Stomach (tissue), 19 donors: ENCODE measurements at places on chromosomes 2 and 18.

- H3K27ac ChIP-seq = peak overlapping the region; percentile 55
- H3K36me3 ChIP-seq = peaks cover 16% of the 10 kb centered on the region
- H3K4me3 ChIP-seq = no peak overlapping the region
- peaks cover 20% of the 10 kb centered on the region for H3K4me1 ChIP-seq
Measured at GRCh38 chr2:65320042-65320725, 92.6 kb downstream of the ACTR2 start.

- H3K27ac ChIP-seq = no peak overlapping the region
- no peak overlapping the region for H3K4me3 ChIP-seq
- H3K36me3 ChIP-seq = no peaks in the 10 kb centered on the region
- DNase-seq = peak; percentile 41
- no peaks in the 10 kb centered on the region for H3K4me1 ChIP-seq
Measured at GRCh38 chr18:51621113-51621863, 423.8 kb upstream of the MEX3C start.

DNA sequence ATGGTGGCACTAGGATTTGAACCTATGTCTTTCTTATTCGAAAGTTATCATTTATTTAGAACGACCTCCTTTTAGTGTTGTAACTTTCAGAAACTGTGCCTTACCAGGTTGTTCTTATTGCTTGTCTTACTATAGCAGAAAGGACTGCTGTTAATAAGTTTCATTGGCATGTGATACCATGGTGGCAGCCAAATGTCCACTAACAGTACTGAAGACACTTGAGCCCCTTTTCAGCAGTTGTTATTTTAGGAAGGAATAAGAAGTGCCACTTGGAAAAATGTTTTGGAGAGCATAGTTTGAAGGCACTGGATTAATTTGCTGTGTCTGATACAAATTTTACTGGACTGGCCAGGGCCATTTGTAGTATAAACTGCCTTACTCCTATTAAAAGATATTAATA is 37.7 kb downstream of the CEP192 start:
- H3K4me1 ChIP-seq = no peaks in the 10 kb centered on the region
- peaks cover 86% of the 10 kb centered on the region for H3K36me3 ChIP-seq
- H3K4me3 ChIP-seq = no peak overlapping the region
- DNase-seq = no peak
- no peak overlapping the region for H3K27ac ChIP-seq

DNA sequence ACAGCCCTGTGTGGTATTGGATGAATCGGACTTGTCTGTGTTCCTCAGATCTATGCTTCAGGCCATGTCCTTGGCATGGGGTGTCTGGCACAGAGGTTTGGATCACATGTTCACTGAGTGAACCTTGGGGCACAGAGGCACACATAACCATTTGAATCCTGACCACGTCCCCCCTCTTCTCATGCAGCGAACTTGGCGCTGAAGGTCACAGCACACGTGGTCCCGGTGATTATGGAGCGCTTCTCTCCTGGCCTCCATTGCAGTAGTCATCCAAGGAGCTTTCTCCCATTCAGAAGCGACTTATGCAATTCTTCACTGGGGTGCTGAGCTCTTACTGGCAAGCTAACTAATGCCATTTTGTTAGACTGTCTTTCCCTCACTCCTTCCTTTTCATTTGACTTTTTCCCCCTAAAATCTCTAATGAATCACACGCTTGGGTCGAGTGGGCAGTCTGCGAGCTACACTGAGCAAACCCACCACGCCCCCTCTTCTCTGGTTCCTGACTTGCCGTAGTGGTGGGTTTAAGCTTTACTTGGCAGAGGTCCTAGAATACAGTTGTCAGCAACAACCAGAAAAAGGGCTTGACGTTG is 59.4 kb downstream of the KCNG2 start:
- peaks cover 8% of the 10 kb centered on the region for H3K4me1 ChIP-seq
- no peak overlapping the region for H3K4me3 ChIP-seq
- no peak overlapping the region for H3K27ac ChIP-seq

GRCh38 chr18:6200204-6200774 is 214.4 kb downstream of the L3MBTL4 start:
- H3K4me1 ChIP-seq = no peaks in the 10 kb centered on the region
- no peak overlapping the region for H3K4me3 ChIP-seq
- H3K27me3 ChIP-seq = no peaks in the 10 kb centered on the region
- no peak for DNase-seq
- H3K36me3 ChIP-seq = no peaks in the 10 kb centered on the region
- no peak overlapping the region for H3K27ac ChIP-seq

- no peak for DNase-seq
- H3K27ac ChIP-seq = peak overlapping the region; percentile 2
- H3K36me3 ChIP-seq = no peaks in the 10 kb centered on the region
- H3K27me3 ChIP-seq = no peaks in the 10 kb centered on the region
Measured at GRCh38 chr2:106030287-106031268, 163.5 kb downstream of the UXS1 start.

GRCh38 chr2:157466764-157467163 is 22.9 kb upstream of the CYTIP start:
- no peak overlapping the region for H3K4me3 ChIP-seq
- no peak overlapping the region for H3K27ac ChIP-seq
- no peaks in the 10 kb centered on the region for H3K27me3 ChIP-seq
- DNase-seq = no peak
- peaks cover 31% of the 10 kb centered on the region for H3K4me1 ChIP-seq

- no peak overlapping the region for H3K27ac ChIP-seq
- H3K36me3 ChIP-seq = no peaks in the 10 kb centered on the region
- H3K4me1 ChIP-seq = no peaks in the 10 kb centered on the region
- no peaks in the 10 kb centered on the region for H3K27me3 ChIP-seq
- H3K4me3 ChIP-seq = no peak overlapping the region
Measured at GRCh38 chr2:68889021-68889420, 17.8 kb upstream of the BMP10 start.

DNA sequence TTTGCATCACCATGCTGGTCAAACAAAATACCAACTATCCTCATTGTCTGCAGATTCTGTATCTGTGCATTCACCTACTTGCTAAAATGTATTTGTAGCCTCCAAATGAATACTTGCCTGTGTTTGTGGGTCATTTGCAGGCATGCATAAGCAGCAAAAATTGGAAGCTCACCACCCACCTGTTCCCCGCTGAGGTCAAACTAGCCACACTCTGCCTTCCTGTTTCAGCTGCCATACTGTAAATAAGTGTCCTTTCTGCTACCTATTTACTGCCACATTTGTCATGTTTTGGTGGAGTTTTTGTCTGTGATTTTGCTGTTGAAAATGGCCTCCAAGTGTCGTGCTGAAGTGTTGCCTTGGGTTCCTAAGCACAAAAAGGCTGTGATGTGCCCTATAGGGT is 50.0 kb upstream of the ACMSD start:
- H3K4me3 ChIP-seq = no peak overlapping the region

- DNase-seq = no peak
- H3K4me1 ChIP-seq = no peaks in the 10 kb centered on the region
- H3K36me3 ChIP-seq = no peaks in the 10 kb centered on the region
Measured at GRCh38 chr18:5106730-5107129, 90.3 kb downstream of the AKAIN1 start.

DNA sequence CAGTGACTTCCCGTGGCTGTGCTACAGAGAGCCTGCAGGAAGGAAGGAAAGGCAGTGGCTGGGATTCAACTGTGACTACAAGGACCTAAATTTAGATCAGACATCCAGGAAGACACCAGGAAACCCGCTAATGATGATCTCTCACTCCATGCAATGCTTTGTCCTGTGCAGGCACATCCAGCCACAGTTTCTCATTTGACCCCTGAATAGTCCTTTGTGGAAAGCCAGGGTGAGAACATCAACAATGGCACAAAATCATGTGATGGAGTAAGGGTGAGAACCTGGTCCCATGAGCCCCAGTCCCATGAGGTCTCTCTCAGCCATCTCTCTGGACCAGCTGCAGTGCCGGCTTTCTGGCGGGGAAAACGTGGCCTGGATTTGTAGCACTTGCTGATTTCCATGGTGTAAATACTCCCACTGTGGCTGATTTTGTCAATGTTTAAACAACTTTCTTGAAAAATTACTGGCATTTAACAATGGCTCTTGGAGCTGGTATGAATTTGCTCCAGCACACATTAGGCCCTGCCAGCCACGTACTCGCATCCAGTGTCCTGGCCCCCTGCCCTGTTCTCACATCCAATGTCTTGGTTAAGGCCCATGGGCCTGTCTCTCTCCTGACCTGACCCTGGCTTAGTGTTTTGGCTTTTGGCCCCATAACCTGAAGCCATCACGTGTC is 159.0 kb upstream of the HAAO start:
- H3K36me3 ChIP-seq = no peaks in the 10 kb centered on the region
- DNase-seq = no peak
- H3K4me1 ChIP-seq = peaks cover 67% of the 10 kb centered on the region
- peak overlapping the region; percentile 43 for H3K27ac ChIP-seq
- no peak overlapping the region for H3K4me3 ChIP-seq

GRCh38 chr2:172782506-172783164 is 47.0 kb downstream of the RAPGEF4 start:
- H3K27me3 ChIP-seq = no peaks in the 10 kb centered on the region
- H3K4me1 ChIP-seq = peaks cover 7% of the 10 kb centered on the region
- no peak overlapping the region for H3K4me3 ChIP-seq
- no peak overlapping the region for H3K27ac ChIP-seq
- no peaks in the 10 kb centered on the region for H3K36me3 ChIP-seq

- peaks cover 16% of the 10 kb centered on the region for H3K4me1 ChIP-seq
- H3K4me3 ChIP-seq = no peak overlapping the region
- no peaks in the 10 kb centered on the region for H3K27me3 ChIP-seq
- no peaks in the 10 kb centered on the region for H3K36me3 ChIP-seq
Measured at GRCh38 chr2:6975988-6976387, 58.8 kb downstream of the RNF144A start.

DNA sequence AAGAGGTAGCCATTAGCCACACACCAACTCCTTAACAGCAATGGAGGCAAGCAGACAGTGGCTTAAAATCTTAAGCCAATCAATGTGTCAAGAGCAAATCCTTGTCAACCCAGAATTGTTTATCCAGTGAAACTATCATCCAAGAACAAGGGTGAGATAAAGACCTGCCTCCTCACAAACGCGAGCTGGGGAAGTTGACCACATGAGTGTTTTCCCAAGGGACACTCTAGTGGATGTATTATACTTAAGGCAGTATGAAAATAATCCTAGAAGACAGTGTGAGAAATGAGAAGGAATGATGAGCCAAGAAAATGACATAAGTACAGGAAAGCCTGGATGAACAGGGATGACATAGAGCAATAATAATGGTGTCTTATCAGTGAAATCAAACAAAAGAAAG is 209.6 kb downstream of the TWIST2 start:
- DNase-seq = no peak
- H3K4me3 ChIP-seq = no peak overlapping the region
- peaks cover 25% of the 10 kb centered on the region for H3K36me3 ChIP-seq

GRCh38 chr2:237403024-237403882 is 10.7 kb downstream of the COL6A3 start:
- H3K27me3 ChIP-seq = no peaks in the 10 kb centered on the region
- H3K27ac ChIP-seq = no peak overlapping the region
- no peak for DNase-seq
- H3K4me1 ChIP-seq = no peaks in the 10 kb centered on the region
- H3K36me3 ChIP-seq = no peaks in the 10 kb centered on the region

- H3K36me3 ChIP-seq = peaks cover 16% of the 10 kb centered on the region
- peaks cover 69% of the 10 kb centered on the region for H3K4me1 ChIP-seq
- H3K27me3 ChIP-seq = no peaks in the 10 kb centered on the region
- H3K27ac ChIP-seq = peak overlapping the region; percentile 89
Measured at GRCh38 chr2:20617892-20618467, 32.9 kb downstream of the HS1BP3 start.

DNA sequence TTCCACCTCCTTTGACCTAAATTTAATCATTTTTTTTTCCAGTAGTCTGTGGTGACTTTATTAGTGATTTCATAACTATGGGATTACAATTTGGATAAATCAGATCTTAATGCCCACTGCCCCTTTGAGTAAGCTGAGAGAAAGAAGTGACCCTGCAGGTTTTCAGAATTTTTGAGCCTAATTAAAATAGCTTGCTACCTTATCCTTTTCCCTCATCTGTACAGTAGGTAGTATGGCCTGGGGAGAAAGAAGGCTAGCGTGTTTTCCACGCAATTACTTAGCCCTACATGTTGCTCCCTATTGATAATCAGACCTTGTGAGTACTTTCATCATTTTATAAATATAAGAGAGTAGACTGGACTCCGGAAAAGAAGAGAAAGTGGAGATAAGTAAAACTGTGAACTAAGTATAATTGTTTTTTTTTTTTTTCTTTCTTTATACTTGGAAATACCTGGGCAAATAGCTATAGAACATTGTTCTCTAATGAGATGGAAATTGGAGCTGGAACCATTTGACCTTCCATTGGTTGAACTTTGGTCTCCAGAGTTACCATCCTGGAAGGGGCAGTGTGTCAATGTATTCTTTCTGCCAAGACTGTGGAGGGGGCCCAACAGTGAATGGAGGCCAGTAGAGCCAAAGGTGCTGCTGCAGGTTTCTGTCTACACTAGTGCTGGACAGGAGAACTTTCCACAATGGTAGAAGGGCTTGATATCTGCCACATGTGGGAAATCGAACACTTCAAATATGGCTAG is 26.9 kb downstream of the UBE2E3 start:
- H3K36me3 ChIP-seq = no peaks in the 10 kb centered on the region
- no peak overlapping the region for H3K27ac ChIP-seq
- no peak for DNase-seq
- peaks cover 76% of the 10 kb centered on the region for H3K4me1 ChIP-seq

DNA sequence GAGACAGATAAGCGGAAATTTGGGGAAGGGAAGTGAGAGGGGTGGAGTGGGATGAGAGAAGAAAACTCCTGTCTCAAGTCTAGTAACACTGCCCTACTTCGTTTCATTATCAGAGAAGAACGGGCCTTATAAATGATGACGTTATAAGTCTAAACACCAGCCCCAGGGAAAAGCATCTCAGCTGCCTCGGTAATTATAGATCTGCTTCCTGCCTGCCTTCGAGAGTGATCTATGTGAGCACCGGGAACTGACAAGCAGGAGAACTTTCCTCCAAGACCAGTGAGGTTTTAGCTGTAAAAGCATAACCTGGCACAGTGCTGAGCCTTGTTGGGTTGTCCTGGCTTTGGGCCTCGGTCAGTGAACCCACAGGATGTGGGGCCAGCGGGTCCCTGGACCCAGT is 227.9 kb upstream of the SIX2 start:
- no peak overlapping the region for H3K4me3 ChIP-seq
- H3K27ac ChIP-seq = no peak overlapping the region
- H3K4me1 ChIP-seq = no peaks in the 10 kb centered on the region
- no peak for DNase-seq
